ENCODE measurements at places on chromosomes 2 and 18.

GRCh38 chr2:108938077-108938710 is 50.8 kb downstream of the EDAR start:
- DNase-seq = no peak

DNA sequence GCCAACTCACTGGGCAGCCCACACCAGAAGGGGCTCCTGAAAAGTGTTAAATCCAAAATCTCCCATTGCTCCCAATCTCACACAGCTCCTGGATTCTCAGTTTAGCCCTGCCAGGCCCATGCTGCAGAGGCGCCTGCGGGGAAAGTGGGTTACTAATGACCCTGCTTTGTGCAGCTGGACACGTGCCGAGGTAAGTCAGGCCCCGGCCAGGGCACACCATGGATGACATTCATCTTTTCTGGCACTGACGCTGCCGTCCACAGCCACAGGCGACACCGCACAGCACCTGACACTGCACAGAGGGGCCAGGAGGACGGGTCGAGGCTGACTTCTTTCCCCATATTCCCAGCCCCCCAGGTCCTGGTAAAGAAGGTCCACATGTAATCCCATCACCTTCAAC is 193.5 kb downstream of the EIPR1 start:
- DNase-seq = no peak

GRCh38 chr2:65319674-65320041 is 92.0 kb downstream of the ACTR2 start:
- no peak for DNase-seq

DNA sequence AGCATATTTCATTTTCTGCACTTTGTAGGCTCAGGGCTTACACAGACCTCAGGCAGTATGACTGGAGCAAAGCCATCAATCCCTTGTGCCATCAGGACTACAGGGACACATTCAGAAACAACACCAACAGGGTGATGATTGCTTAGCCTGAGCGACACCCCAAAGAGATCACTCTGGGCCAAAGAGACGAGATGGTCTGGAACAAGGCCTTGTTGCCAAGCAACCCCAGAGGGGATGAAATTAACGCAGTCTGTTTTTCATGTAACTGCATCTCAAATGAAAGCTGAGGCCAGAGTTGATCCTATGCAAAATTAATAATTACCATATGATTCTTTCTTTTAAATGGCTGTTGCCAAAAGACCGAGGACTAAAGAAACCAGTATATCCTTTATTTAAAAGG is 20.2 kb upstream of the B3GNT2 start:
- no peak for DNase-seq

GRCh38 chr18:44837482-44838180 is 156.9 kb downstream of the SETBP1 start:
- no peak for DNase-seq

DNA sequence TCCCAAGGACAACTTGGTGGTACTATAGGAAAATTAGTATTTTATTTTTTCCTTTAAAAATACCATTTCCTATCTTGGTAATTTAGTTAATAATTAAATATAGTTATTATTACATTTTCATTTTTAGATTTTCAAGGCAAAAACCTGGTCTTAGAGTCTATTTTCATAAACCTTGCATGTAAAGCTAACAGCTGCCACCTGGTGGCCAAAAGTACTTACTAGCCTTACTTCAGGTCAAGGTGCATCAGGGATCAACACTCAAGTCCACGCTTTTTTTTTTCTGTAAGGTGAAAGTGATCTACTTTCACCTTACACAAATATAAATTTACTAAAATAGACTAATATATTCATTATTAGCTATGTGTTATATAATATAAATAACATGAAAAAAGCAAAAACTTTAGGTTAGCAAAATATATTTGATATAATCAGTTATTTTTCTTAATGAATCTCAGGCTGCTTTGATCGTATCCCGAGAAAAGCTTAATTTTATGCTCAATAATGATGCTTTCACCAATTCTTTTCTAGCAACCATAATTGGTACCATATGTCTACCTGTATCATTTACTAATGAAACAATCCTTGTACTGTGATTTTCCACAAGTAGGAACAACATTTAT is 62.5 kb downstream of the RELCH start:
- DNase-seq = peak; percentile 22

- no peak for DNase-seq
Measured at GRCh38 chr2:164560181-164560792, 61.0 kb downstream of the GRB14 start.

DNA sequence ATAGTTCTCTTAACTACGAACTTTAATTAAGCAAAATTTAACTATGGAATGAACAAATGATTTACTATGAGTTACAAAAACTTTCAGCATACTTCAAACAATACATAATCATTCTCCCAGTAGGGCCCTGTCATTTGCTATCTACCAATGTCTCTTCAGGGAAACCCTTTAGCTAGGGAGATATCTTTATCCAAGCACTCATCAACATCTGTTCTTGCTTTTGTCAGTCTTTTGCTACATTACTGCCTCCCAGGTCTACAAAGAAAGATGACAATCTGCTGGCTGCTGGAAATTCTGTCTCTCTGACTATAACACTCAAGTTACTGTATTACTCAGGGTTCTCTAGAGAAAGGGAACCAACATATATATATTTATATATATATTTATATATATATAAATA is 1626.3 kb upstream of the CELF4 start:
- no peak for DNase-seq

DNA sequence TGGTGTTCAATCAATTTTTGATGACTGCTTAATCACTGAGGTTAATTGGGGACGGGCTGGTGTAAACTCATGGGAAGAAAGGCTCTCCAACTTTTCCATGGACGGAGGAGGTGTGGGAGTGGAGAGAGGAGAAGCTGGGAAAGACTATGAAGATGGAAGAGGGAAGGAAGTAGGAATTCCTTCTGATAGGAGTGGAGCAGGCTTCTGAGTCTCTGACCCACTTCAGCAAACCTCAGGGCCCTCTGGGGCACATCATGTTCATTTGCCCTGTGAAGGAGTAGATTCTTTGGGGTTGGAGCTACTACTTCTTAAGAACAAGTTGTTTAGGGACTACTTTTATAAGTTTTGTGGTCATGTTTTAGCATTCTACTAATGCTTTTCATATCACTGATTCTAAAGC is 87.0 kb upstream of the MAP4K3 start:
- no peak for DNase-seq

GRCh38 chr2:144151851-144152250 is 368.1 kb downstream of the ZEB2 start:
- DNase-seq = no peak

DNA sequence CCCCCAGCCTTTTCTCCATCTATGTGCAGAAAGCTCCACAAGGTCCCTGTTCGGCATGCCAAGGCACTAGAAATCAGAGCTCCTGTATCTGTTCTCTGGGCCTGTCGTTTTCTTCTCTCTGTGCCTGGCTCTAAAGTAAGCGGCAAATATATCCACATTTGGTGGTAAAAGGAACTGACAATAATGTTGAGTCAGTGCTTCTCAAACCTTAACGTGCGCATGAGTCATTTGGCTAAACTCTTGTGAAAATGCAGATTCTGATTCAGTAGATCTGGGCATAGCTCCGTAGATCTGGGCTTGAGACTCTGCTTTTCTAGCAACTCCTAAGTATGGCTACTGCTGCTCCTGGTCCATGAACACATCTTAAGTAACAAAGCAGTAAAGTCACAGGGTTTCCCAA is 16.5 kb upstream of the ACSL3 start:
- peak; percentile 19 for DNase-seq

- peak; percentile 83 for DNase-seq
Measured at GRCh38 chr18:62957885-62958472, 242.6 kb downstream of the PHLPP1 start.

GRCh38 chr2:134372141-134372540 is 118.3 kb downstream of the MGAT5 start:
- DNase-seq = no peak

DNA sequence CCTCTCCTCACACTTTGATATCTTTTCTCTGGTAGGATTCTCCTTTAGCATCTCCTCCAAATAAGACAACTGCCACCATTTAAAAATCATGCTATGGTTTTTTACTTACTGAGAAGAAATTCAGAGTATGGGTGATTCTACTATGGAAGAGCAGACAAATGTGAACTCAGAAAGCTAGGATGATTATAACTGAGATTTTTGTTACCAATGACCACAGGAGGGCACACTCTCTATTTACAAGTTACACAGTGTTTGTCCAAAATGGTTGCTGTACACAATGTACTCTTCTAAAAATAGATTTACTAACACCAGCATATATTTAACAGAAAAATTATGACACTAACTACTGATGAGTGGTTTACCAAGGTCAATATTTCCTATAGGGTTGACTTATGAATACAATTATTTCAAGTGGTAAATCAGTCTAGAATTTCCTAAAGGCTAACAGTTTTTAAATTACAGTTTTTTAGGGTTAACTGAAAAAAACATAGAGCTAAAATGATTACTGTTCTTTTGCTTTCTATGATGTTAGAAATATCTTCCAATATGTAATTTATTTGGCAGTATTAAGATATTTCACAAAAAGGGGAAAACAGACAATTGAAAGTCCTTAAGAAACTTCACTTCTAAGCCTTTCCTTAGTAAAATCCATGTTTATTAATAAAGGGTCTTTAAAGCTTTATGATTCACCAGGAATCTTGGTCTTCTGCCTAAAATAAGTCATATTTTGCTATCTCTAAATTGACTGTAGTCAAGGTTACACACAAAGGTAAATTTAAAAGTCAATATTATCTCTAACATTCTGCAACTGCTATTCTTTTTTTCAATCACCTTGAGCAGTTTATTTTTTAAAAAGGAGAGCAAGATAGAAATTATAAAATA is 57.2 kb downstream of the MAP4K3 start:
- DNase-seq = no peak

- no peak for DNase-seq
Measured at GRCh38 chr2:47012866-47013265, 97.3 kb upstream of the MCFD2 start.

GRCh38 chr18:26336572-26336971 is 110.3 kb downstream of the TAF4B start:
- DNase-seq = no peak

DNA sequence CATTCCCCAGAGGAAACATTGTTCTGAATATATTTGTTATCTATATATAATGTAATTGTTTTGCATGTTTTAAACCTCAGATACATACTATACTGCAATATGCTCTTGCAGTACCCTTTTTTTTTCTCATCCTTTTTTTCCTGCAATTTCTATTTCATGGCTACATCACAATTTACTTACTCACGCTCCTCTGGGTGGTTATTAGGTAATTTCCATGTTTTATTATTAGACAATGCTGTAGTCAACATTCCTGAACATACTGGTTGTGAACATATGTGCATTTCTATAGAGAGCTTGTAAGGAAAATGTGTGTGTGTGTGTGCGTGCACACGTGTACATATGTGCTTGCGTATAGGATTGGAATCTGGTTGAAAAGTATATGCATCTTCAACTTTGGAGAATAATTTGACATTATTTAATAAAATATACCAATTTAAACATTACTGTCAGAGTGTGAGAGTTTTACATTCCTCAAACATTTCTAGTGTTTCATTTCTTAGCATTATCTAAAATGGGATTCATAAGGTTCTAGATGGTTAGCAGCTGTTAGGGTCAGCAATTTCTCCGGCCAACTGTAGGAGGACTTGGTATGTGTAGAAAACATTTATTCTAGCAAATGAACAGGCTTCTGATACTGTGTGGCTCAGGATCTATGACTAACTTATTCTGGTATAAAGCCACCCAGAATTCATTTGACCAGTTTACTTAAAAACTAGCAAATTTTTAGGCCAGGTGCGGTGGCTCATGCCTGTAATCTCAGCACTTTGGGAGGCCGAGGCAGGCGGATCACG is 22.4 kb downstream of the NCOA1 start:
- DNase-seq = no peak

GRCh38 chr2:65999103-65999502 is 435.8 kb upstream of the MEIS1 start:
- DNase-seq = no peak

- DNase-seq = no peak
Measured at GRCh38 chr2:180004731-180005130, 2.4 kb downstream of the CWC22 start.

DNA sequence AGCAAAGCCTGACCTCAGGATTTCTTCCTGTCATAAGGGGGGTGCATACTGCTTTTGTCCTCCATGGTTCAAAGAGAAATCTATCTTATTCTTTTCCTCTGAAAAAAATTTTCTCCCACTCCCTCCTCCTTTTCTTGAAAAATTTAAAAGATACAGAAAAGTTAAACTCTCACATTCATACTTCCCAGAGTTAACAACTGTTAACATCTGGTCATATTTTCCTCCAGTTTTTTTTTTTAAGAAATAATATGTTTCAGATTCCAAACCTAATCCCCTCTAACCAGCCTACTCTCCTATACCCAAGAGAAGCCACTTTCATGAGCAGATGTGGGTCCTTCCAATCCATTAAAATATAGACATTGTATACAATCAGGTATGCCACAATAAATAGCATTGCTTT is 378.9 kb upstream of the HNRNPA3 start:
- DNase-seq = no peak

DNA sequence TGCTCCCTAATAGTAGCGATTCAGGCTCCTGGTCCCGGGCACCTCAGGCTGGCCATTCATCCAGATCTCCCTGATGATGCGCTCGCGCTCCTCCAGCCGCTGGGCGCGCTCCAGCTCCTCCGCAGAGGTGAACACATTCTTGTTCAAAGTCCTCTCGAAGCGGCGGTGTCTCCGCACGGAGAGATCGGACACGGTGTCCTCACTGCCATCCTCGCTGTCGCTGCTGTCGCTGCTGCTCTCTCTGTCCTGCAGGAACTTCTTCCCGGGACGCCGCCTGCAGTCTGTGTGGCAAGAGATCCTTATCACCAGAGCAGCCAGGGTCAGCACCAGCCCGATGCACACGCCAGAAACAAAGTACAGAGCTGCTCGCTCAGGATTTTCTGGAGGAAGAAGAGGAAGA is 67.5 kb downstream of the EVA1A start:
- peak; percentile 26 for DNase-seq

- DNase-seq = peak; percentile 18
Measured at GRCh38 chr18:77254711-77255405, 5.2 kb downstream of the GALR1 start.

- DNase-seq = peak; percentile 51
Measured at GRCh38 chr2:71460595-71461303, 7.4 kb downstream of the DYSF start.

GRCh38 chr2:99672766-99673350 is 183.0 kb upstream of the REV1 start:
- DNase-seq = peak; percentile 80

GRCh38 chr2:28403370-28403956 is 10.8 kb downstream of the FOSL2 start:
- DNase-seq = no peak

DNA sequence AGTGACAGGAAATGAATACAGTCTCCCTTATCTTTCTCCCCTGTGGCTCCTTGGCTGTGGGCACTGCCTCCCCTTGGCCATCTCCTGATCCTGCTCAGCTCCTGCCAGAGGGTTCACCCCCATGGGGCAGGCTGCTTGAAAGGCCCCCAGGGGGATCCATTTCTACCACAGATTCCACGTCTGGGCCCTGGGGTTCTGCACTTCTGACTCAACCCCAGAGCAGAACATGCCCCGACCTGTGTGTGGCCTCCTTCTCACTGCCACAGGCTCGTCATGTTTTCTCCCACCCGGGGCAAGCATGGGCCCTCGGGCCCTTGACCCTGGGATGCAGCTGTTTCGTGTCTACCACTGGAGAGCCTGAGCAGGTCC is 122.2 kb downstream of the ACKR3 start:
- DNase-seq = peak; percentile 27

- peak; percentile 33 for DNase-seq
Measured at GRCh38 chr2:1986598-1986997, 242.3 kb upstream of the PXDN start.
